AG08395 (cell line): ENCODE measurements at places on chromosomes 11 and 22.

- DNase-seq = no peak
Measured at GRCh38 chr11:117827521-117828511, 3.3 kb upstream of the FXYD2 start.

DNA sequence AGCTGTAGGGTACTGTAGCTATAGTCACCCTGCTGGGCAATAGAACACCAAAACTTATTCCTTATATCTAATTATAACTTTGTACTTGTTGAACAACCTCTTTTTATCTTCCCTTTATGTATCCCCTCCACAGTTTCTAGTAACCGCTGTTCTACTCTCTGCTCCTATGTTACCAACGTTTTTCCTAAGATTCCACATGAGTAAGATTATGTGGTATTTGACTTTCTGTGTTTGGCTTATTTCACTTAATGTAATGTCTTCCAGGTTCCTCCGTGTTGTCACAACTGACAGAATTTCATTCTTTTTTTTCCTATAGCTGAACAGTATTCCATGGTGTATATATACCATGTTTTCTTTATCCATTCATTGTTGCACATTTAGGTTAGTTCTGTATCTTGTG, 258.4 kb downstream of the DYNC2H1 start:
- peak; percentile 20 for DNase-seq

DNA sequence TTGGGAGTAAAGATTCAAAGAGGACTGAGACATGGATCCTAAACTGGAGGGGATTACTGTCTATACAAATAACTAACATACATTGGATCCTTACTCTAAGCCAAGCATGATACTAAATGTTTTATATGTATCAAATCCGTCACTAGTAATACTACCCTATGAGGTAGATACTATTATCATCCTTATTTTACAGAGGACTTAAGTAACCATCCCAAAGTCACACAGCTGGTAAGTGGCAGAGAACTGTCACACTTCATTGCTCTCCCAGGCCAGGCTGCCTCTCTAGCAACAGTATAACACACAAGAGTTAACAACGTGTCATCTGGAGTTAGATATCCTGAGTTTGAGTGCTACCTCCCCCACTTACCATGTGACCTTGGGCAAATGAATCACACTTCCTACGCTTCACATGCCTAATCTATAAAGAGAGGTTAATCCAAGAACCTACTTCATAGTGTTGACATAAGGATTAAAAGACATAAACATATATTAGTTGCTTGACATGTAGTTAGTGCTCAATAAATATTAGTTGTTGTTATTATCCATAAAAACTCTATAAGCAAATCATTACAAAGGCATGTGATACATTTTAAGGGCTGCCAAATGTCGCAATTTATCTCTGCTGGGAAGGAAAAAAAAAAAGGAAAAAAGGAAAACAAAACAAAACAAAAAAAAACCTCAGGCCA, 33.8 kb upstream of the SPON1 start:
- peak; percentile 72 for DNase-seq

DNA sequence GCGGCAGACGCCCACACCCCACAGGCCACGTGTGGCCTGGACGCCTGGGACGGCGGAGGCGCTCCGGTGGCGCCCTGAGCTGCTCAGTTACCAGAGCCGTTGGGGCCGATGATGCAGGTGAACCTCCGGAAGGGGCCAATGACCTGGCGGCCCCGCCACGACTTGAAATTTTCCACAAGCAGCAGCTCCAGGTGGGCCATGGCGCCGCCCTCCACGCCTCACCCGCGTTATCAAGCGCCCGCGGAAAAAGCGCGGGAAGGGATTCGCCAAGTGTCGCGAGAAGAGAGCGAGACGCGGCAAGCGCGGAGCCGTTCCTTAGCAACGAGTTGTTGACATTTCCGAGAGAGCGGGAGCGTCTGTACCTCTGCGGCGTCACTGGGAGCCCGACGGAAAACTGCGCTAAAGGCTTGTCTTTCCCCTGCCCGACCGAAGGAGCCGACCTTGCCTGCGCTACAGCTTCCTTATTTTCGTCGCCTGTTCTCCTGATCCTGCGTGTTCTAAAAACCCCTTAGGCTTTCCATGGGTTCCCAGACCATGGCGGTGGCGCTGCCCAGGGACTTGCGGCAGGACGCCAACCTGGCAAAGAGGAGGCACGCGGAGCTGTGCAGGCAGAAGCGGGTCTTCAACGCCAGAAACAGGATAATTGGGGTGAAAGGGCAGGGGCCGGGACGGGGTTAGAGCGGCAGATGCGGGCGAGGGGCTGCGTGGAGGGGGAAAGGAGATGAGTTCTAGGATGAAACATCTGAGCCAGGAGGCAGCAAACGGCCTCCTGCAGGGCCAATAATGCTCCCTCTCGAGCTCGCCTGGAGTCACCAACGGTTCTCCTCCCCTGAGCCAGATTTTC, at the start of the genes RIBC2 and SMC1B:
Gene RIBC2 (plus strand): TSS at position 326 of the 844 bp plus-strand sequence. CDS start 194 bp downstream, at position 520.
Gene SMC1B (minus strand): TSS at position 232 of the 844 bp plus-strand sequence. CDS start 32 bp downstream, at position 200.
- peak; percentile 79 for DNase-seq

- peak; percentile 6 for DNase-seq
Measured at GRCh38 chr22:31496735-31497146, 405 bp downstream of the SFI1 start.

- DNase-seq = no peak
Measured at GRCh38 chr11:102361086-102362031, 14.3 kb downstream of the BIRC2 start.

- DNase-seq = no peak
Measured at GRCh38 chr11:119726150-119726553, 2.8 kb downstream of the NECTIN1 start.

- DNase-seq = no peak
Measured at GRCh38 chr11:116421529-116422185, 351.1 kb downstream of the BUD13 start.

DNA sequence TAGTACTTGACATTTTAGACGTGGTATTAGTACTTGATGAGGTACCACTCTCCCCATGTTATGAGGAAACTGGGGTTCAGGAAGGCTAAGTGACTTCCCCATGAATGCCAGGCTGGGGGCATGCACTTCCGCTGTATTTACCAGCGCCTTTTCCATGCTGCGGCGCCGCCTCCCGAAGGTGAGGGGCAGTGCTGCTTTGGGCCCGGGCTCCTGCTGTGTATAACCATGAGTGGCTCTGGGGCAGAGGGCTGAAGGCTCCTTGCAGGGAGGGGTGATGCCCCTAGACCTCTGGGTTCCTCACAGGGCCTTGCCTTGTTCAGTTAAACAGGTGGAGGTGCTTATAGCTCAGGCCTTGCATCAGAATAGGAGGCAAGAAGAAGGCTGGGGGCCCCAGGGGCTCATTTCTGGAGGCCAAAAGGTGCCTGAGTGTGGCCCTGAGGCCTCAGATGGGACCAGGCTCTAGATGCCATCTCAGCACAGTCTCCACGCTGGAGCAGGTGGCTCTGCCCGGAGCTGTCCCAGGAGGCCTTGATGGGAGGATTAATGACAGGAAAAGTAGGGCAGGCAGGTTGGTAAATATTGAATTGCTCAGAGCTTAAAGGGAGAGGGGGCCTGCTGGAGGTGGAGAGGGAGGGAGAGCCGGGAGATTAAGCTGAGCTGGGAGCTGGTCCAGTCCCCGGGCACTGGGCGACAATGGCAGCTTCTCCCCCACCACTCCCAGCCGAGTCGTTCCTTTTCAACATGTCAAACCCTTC, 129.6 kb downstream of the CEP164 start:
- no peak for DNase-seq

GRCh38 chr22:45453764-45454163, 40.3 kb downstream of the RIBC2 start:
- DNase-seq = no peak

- no peak for DNase-seq
Measured at GRCh38 chr22:49116486-49117120, 711.1 kb downstream of the BRD1 start.

- DNase-seq = no peak
Measured at GRCh38 chr11:71340086-71340606, 87.8 kb upstream of the SHANK2 start.

- DNase-seq = no peak
Measured at GRCh38 chr11:131511794-131512193, 141.4 kb downstream of the NTM start.

DNA sequence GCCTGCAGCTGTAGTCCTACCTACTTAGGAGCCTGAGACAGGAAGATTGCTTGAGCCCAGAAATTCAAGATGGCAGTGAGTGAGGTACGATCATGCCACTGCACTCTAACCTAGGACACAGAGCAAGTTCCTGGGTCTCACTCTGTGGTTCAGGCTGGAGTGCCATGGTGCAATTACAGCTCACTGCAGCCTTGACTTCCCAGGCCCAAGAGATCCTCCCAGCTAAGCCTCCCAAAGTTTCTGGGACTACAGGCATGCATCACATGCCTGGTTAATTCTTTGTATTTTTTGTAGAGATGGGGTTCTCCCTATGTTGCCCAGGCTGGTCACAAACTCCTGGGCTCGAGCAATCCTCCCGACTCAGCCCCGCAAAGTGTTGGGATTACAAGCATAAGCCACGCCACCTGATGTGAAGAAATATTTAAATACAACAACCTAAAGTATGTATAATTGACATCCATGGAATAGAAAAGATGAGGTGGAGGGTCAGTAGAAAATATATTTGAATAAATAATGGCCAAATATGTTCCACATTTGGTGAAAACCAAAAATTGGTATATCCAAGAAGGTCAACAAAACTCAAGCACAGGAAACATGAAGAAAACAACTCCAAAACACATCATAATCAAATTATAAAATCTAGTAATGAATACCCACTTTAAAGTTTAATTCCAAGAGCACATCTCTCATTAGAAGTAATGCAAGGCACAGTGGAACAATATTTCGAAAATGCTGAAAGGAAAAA, 47.9 kb upstream of the IGLL5 start:
- DNase-seq = no peak

DNA sequence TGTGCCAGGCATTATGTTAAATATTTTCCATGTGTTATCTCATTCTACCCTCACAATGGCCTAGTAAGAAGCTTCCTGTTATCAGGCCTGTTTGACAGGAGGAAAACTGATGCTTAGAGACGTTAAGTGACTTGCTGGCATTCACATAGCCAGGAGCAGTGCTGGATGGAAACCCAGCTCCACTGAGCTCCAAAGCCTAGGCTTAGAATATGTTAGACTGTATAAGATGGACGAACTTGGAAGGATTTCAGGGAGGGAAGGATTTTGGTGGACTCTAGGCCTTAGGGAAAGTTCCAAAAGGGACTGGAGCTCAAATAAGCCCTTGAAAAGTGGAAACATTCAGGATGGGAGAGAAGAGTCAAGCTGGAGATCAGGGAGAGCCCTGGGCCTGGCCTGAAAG, 2.1 kb downstream of the CD44 start:
- DNase-seq = no peak

- DNase-seq = peak; percentile 49
Measured at GRCh38 chr22:45478108-45478771, 24.4 kb upstream of the FBLN1 start.

DNA sequence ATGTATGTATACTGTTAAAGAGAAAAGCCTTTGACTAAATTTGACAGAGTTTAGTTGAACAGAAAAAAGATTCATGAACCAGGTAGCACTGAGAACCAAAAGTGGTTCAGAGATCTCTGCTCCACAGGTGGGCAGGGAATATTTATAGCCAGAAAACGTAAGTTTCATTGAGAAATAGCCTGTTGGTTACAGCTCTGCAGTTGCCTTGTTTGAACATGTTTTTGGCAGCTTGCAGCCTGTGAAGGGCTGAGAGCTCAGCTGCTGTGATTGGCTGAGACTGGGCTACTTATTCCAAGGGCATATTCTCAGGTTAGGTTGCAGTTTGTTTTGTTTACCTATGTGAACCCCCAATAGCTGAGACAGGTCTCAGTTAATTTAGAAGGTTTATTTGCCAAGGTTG, 13.5 kb upstream of the ZNF74 start:
- no peak for DNase-seq

GRCh38 chr11:72313912-72314598, 70.1 kb upstream of the PHOX2A start:
- DNase-seq = no peak

- DNase-seq = no peak
Measured at GRCh38 chr22:19448739-19449421, 1.4 kb upstream of the C22orf39 start.

GRCh38 chr22:42162728-42163489, 32.3 kb upstream of the CYP2D6 start:
- DNase-seq = no peak

- DNase-seq = no peak
Measured at GRCh38 chr11:122597511-122597910, 58.0 kb upstream of the UBASH3B start.

DNA sequence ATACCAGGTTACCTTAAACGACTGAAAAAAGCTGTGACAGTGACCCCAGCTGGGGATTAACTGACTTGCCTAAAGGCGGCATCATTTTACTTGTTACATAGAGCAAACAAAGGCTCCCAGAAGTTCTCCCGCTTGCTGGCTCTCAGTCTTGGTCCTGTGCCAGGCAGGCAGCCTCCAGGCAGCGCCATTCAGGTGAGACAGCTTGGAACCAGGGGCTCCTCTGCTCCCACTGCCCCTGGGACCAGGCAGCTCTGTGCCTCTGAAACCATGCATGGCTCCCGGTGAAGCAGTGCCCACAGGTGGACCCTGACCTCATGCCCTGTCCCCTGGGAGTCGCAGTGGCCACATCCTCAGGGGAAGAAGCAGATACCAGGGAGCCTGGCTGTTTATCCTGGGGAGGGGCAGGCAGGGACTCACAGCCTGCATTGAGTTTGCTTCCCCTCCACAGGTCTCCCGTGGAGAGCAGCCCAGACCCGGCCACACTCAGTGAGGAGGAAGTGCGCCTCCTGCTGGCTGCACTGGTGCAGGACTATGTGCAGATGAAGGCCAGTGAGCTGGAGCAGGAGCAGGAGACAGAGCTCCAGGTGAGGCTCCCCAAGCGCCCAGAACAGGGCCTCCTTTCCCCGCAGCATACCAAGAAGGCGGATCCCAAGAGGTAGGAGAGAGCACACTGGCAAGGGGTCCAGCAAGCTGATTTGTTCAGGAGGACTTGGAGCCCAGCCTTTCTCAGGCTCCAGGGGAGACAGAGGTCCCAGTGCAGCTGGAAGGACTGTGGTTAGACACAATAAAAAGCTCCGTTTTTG, 15.6 kb upstream of the CYP2R1 start:
- DNase-seq = no peak

DNA sequence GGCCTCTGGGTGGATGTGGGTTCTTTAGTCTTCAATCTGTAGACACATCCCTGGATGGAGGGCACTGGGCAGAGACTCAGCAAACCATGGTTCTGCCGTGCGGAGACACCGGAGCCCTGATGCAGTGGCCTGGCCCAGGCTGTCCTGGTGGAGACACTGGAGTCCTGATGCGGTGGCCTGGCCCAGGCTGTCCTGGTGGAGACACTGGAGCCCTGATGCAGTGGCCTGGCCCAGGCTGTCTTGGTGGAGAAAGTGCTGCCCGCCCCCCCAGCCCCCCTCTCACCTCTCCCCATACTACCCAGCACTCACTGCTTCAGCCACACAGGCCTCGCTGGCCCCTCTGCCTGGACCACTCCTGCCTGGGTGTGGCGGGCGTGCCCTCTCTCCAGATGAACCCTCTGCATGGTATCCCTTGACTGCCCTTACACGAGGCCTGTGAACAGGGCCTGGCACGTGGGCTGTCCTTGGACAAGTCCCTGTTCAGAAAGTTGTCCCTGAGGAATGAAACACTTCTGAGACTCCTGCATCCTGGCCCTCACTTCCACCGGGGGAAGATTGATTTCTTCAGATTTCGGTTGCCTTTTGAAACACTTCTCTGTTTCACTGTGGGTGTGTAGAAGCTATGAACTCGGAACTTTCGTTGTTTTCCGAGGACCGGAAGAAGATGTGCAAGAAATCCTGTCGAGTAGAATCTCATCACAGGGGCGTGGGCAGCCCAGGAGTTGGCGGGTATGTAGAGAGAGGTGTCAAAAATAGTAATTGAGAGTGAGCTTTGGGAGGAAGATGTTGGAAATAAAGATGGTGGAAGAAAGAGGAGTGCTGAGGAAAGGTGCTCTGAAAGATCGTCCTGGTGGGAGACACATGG, 26.2 kb downstream of the IGHMBP2 start:
- DNase-seq = no peak
